Stimulated activated CD8-positive, alpha-beta memory T cell treated with anti-CD3 and anti-CD28 coated beads, Interleukin-7, amount 100 ng/mL, for 1 hour (primary cell): ENCODE measurements at places on chromosomes 5 and 9.

DNA sequence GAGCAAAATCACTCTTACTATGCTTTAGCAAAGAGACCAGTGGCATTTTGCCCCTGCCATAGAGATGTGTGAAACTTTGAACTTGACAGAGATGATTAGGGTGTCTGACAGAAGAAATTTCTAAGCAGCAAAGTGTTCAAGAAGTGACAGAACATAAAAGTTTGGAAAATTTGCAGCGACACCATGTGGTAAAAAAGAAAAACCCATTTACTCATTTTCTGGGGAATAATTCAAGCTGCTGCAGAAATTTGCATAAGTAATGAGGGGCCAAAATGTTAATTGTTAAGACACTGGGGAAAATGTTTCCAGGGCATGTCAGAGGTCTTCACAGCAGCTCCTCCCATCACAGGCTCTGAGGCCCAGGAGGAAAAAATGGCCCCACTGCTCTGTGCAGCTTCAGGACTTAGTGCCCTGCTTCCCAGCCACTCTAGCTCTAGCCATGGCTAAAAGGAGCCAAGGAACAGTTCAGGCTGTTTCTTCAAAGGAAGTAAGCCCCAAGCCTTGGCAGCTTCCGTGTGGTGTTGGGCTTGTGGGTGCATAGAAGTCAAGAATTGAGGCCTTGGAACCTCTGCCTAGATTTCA, 6.1 kb upstream of the AP3B1 start:
- no peak for DNase-seq

DNA sequence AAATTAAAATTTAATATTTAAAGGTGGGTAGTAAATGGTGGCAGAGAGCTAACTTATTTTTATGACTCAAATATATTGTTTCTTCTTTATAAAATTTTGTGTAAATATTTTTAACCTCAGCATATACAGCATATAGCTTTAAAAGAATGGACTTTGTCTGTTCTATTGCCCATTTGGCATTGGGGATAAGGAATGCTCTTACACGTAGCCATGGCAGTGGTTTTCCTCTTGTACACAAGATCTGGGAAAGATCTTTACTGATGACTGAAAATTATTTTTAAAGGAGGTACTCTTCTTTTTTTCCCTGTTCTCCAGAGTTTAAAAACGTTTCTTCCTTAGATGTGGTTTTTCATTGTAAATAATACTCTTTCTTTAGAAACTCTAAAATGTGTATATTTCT, 75.0 kb downstream of the PBX3 start:
- DNase-seq = no peak

- DNase-seq = no peak
These were observed 162.9 kb downstream of the FGF1 start for GRCh38 chr5:142522983-142523382.

- no peak for DNase-seq
These were observed 54.5 kb upstream of the FST start for GRCh38 chr5:53425687-53426511.
